Posterior vena cava (tissue), 2 donors: ENCODE measurements at places on chromosomes 11 and 22. TPM values are rescaled to one million over a fixed set of nuclear protein-coding genes. Genes with fewer than 3 reads are reported as not detected.

IGSF22 gene
- not detected for total RNA-seq

KCNJ5 gene
- 0.52 TPM for total RNA-seq

CTSW gene
- 1.8 TPM for total RNA-seq

MAJIN gene
- total RNA-seq = not detected

HPX gene
- 1.2 TPM for total RNA-seq

NPTXR gene
- total RNA-seq = 8.4 TPM

SLC6A5 gene
- total RNA-seq = not detected

OR2AG2 gene
- not detected for total RNA-seq

CCDC188 gene
- total RNA-seq = 1.00 TPM

DNA sequence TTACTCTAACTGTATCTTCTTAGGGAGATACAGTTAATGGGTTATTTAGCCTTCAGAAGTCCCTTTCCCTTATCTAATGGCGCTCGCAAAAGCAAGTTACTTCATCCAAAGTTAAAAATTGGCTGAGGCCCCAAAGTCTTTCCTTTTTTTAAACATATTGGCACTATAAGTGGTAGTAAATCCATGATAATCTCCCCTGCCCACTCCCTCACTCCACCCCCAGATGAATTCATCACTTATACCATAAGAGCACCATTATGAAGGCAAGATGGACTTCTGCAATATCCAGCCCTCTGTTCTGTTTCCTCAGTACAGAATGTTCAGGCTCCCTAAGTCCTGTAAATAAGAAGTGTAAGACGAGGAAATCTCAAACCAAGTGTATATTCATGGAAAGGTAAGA, 37.7 kb downstream of the CHKA start:
- no peak for DNase-seq

- DNase-seq = no peak
Observed at GRCh38 chr11:26985470-26985869, 8.4 kb upstream of the FIBIN start.

- no peak for DNase-seq
Observed at GRCh38 chr11:87036756-87037449, 831 bp upstream of the TMEM135 start.

DNA sequence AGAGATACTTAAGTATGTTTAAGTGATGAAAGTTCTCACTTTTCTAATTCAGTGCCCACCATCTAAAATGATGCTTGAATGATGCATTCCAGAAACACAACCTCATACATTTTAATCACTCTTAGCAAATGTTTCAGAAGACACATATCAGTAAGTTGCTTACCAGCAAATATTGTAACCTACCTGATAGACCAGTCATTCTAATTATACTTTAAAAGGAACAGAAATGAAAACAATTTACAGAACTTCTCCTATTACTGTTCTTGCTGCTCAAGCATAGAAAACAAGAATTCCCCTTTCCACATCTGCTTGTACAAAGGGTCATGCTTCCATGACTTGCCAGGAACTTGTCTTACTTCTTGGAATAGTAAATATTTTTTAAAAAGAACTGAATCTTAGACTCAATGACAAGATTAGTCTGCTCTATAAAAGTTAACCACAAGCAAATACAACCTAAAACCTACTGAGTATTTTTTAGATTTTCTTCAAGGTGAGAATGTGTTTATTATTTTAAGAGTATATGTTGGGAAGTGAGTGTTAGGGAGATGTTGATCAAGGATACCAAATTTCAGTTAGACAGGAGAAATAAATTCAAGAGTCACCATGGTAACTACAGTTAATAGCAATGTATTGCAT, 82.0 kb upstream of the SC5D start:
- DNase-seq = no peak

GRCh38 chr22:30008401-30008800, 71.9 kb upstream of the HORMAD2 start:
- no peak for DNase-seq

DNA sequence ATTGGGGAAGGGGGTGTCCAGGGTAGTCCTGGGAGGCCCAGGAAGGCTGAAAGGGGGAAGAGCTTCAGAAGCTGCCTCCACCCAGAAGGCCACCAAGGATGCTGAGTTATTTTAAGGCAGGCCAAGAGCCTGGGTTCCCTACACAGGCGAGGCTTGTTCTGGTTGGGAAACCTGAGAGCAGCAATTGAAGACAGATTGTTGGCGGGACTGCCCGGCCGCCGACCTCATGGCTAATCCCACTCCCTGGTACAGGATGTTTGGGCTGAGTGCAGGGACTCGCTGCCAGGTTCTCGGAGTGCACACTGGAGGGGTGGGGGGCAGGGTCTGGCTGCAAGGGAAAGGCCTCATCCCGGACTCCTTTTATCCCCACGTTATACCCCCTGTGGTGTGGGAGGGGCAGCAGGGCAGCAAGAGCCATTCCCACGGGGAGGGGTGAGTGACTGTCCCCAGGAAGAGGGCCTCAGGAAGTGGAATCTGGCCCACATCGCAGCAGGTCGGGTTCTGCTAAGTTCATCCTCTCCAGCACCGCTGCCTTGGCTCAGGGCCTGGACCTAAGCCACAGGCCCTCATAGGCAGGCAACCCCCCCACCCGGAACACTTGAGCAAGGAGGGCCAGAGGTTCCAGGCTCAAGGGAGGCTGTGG, 43.6 kb upstream of the PRR5 start:
- DNase-seq = peak; percentile 77

GRCh38 chr11:118533769-118534729, 3.1 kb downstream of the TMEM25 start:
- no peak for DNase-seq

GRCh38 chr11:15346907-15347306, 232.2 kb downstream of the INSC start:
- no peak for DNase-seq

DNA sequence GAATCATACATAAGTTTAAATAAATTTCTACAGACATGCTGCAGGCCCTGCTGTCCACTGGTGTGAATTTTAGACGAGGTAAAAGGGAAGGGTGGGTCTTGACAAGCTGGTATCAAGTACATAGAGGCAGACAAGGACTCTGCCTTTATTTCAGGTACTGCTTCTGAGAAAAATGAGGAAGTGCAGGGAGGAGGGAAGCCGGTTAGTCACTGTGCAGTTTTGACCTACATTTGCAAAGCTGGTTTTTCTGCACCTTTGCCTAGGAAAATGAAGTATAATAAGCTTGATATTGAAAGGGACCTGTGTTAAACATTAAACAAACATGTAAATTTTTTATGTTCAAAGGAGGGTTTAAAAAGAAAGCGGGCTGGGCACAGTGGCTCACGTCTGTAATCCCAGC, 24.6 kb downstream of the TMEM45B start:
- DNase-seq = no peak

GRCh38 chr11:116835042-116835772, 2.2 kb downstream of the APOA1 start:
- no peak for DNase-seq

GRCh38 chr11:130816546-130817329, 99.5 kb downstream of the SNX19 start:
- no peak for DNase-seq

DNA sequence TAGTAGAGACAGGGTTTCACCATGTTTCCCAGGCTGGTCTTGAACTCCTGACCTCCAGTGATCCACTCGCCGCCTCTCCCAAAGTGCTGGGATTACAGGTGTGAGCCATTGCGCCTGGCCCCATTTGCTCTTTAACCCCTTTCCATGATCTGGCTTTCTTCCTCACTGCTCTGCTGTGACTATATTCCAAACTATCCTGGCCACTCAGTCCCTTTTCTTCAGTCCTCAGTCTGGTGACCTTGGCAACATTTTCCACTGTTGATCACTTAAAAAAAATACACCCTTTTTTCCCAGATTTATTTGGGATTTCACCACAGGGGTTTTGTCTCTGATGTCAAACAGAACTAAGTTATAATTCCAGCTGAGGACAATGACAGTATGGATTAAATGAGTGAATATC, 24.5 kb downstream of the MMP20 start:
- no peak for DNase-seq

GRCh38 chr11:2816941-2817421, 68.6 kb downstream of the CDKN1C start:
- DNase-seq = peak; percentile 81

DNA sequence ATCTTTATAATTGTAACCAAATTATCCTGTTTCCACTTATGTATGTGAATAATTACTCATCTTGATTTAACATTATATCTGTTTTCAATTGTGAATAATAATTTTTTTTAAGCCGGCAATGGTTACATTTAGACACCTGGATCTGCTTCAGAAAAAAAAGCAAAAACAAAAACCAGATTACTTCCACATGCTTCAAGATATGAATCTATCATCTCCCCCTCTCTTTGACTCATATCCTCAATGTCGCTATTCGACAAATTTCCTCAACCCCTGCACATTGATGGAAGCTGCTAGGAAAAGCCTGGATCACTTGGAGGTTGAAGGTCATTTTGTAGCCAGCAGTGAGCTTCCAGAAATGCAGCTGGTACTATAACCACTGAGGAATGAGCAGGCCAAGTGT, 42.7 kb downstream of the SLC1A2 start:
- no peak for DNase-seq

GRCh38 chr11:28133146-28133545, 25.0 kb downstream of the METTL15 start:
- DNase-seq = no peak

DNA sequence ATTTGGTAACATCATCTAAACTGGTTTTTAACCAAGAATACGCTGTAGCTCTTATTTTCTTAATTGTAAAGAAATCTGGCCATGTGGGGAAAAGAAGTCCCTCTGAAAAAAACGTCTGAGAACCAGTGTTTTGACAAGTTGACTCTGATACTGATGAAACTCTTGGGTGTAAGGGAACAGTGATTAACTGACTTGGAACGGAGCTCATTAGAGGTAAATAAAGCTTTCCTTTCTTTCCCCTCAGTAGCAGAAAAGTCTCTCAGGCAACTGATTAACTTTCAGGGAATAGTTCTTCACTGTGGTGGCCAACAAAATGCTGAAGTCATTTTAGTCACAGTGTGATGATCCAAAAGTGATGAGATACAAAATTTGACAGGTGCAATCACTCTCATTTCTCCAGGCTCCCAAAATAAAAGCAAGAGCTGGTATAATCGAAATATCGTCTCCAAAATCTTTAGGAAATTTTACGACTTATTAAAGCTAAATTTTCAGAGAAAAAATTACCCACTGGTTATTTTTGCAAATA, 52.3 kb downstream of the SLC36A4 start:
- no peak for DNase-seq

- peak; percentile 90 for DNase-seq
Observed at GRCh38 chr22:50276143-50276542, 6.0 kb upstream of the MAPK11 start.

GRCh38 chr11:83008581-83008923, 63.1 kb downstream of the RAB30 start:
- no peak for DNase-seq

DNA sequence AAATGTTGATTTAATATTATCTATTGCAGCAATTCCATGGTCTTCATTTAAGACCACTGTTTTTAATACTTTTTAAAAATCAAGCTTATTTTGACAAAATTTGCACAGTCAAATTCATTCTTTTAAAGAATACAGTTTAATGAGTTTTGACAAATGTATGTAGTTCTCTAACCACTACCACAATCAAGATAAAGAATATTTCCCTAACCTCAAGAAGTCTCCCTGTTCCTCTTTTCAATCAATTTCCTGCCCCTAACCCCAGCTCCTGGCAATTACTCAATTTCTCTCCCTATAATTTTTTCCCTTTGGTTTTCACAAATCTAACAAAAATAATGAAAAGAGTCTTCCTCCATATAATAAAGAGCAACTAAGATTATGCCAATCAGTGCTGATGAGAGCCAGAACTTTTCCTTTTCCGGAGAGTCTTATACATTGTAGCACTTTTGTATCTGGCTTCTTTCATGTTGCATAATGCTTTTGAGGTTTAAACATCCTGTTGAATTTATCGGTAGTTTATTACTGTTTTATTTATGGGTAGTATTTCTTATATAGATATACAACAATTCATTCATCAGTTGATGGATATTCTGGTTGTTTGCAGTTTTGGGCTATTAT, 231.7 kb downstream of the AASDHPPT start:
- no peak for DNase-seq

- DNase-seq = no peak
Observed at GRCh38 chr11:132844956-132845696, 687.2 kb downstream of the OPCML start.

DNA sequence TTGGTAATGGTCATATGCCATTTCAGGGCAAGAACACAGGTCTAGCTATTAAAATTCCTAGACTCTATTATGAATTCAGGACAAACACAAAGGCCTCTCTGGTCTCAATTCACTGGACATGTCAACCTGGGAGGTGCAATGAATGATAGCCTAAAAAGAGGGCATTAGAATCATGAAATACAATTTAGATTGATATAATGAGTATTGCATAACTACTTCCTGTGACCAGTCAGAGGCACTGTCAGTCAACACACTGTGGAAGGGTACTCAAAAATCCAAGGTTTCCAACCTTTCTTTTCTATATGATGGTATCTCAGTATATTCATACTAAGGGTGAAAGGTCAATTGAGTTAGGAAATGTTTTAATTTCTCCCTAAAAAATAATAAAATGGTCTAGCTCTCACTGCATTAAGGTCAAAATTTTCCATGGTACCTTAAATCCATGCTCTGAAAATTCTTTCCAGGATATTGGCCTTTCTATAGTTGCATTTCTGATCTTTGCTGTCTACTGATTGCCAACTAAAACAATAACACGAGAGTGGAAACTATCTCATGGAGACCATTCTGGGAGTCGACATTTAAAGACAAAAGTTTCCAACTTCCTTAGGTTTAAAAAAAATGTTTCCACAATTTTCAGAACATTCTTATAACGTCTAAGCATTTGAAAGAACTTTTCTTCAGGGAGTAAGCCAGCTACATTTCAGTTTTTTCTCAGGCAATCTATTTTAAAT, 81.7 kb upstream of the APOA1 start:
- no peak for DNase-seq

DNA sequence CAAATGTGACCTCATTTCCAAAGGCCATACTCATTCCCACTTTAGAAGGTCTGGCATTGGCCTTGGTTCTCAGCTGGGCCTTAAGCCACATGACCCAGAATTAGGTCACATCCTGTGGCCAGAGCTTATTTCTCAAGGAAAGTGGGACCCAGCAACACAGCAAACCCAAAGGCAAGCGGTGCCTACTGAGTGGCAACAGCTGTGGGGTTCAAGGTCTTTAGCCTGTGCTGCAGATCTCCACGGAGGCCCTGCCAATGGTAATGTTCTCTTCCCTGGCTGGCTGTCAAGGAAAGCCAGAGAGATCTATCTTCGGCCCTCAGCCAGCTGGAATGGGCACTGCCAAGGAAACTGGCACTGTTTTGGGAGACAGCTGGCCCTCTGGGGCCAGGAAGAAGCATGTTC, 41.5 kb upstream of the TP53I11 start:
- peak; percentile 52 for DNase-seq

GRCh38 chr11:43556612-43557375, 123.7 kb upstream of the HSD17B12 start:
- DNase-seq = no peak
